C1 segment of cervical spinal cord (tissue), 14 donors: ENCODE measurements at places on chromosomes 7 and 10.
A peak's percentile ranks its signal among the peaks of the same experiment; 100 is the strongest.

DNA sequence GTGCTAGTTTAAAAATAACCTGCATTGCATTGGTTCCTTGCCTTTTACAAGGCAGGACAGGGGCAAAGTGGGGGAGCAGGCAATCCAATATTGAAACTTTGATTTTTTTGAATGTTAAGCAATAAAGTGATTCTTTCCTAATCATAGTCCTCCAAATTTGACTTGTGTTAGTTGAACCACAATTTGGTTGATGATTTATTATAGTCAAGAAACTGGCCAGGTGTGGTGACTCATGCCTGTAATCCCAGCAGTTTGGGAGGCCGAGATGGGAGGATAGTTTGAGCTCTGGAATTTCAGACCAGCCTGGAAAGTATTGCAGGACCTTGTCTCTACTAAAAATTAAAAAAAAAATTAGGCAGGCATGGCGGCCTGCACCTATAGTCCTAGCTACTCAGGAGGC lies 27.9 kb upstream of the ABLIM1 start:
- no peak for DNase-seq

DNA sequence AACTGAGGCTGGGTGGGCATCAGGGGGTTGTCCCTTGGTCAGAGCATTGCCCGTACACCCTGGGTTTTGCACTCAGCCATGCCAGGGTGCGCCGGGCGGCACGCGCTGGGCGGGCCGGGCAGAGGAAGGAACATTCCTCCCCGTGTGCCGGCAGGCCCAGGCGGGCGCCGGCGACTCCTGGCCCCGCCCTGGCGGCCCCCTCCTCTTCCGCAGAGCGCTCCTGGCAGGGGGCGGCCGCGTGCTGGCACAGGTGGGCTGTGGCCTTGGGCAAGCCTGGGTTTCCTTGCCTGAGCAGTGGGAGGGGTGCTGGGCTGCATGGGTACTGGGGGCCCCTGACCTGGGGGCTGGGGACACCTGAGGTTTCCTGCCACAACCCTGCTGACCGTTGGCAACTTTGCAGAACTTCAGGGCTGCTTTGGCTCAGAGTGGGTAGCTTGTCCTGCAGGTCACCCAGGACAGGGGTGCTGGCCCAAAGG lies 3.9 kb downstream of the LFNG start:
- no peak for DNase-seq

- no peak for DNase-seq
These were observed 29.1 kb downstream of the CPED1 start for GRCh38 chr7:121017586-121017985.

- no peak for DNase-seq
These were observed 47.9 kb downstream of the PIP4K2A start for GRCh38 chr10:22666287-22667092.

GRCh38 chr7:76358011-76358480 lies 745 bp downstream of the YWHAG start:
- peak; percentile 81 for DNase-seq

GRCh38 chr7:101712652-101713051 lies 83.6 kb upstream of the MYL10 start:
- no peak for DNase-seq

DNA sequence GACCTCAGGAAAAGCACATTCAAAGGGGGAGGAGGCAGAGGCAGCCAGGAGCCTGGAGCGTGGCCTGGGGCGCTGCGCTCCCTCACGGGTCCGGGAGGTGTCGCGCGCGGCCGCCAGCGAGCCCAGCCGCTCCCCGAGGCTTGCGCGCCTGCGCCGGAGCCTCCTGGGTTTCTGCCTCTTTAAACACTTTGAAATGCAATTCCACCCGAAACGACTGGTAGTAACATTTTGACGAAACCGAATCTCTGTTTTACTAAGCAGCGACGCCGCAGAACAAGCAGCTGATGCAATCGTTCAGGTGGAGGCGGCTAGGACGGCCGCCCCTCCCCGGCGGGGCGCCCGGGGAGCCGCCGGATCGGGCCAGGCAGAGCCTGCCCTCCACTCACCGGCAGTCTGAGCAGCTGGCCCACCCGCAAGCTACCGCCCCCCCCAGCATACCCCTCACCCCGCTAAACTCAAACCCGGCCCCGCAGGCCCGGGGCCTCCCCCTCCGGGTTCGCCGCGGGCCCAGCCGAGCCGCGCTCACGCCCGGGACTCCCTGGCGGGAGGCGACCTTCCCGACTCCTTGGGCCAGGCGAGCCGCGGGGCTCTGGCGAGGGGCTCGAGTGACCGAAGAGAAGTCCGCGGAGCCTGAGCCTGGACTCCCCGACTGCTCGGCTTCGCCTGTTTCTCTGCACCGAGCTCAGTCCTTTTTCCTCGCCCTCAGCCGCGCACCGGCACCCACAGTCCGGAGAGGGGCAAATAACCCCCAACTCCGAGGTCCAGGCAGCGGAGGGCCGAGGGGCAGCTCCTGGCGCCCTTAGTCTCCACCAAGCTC lies 3.2 kb downstream of the MKX start:
- DNase-seq = no peak

DNA sequence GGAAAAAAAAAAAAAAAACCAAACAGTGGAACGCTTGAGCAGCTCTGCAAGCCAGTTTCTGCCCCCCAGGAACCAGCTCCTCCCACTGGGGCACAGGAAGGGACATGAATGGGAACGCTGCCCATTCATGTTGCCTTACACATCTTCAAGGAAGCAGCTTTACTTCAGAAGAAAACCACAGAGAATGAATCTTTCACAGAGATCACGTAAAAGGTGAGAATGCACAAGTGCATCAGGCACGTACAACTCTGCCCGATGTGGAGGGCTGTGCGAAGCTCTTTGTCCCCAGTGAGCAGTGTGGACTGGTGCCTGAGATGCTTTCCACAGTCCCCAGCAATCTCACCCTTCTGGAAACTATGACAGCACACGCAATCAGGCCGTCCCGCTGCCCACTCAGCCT lies 106.2 kb downstream of the DLG5 start:
- DNase-seq = no peak

- no peak for DNase-seq
These were observed 3.0 kb upstream of the NCAPG2 start for GRCh38 chr7:158707610-158708009.

DNA sequence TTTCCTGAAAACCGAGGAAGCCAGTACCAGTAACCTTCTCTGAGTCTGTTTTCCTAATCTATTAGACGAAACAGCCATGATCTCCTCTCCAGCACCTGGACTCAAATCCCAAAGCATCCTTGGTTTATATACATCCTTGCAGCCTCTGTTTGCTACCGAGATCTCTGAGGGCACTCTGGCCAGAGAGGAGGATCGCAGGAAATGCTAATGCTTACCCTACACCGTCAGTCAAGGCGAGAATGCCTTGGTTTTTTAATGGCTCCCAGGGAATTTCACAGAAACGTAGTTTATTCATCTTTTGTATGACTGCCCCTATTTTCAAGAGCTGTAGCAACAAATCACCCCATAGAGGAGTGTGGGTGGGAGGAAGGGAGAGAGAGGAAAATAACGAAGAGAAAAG lies 91.5 kb upstream of the CALN1 start:
- no peak for DNase-seq

- DNase-seq = no peak
These were observed 85.5 kb upstream of the LRRC4 start for GRCh38 chr7:128116740-128117139.

GRCh38 chr10:15802375-15802949 lies 57.8 kb downstream of the MINDY3 start:
- no peak for DNase-seq

DNA sequence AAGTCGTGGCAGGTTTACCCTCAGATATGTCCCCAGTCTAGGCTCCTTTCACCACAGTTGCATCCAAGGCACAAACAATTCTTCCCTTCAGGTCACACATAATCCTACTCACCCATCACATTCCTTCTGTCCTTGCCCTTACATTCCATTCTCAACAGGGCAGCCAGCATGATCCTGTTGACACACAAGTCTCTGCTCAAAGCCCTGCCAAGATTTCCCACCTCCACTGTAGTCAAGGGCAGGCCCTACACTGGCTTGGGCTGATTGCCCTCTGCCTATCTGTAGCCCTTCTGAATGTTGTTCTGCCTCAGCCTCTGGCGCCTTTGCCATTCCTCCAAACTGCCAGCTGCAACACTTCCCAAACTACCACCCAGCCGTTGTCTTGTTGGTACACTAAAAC lies 187.9 kb upstream of the AKR1E2 start:
- DNase-seq = no peak

DNA sequence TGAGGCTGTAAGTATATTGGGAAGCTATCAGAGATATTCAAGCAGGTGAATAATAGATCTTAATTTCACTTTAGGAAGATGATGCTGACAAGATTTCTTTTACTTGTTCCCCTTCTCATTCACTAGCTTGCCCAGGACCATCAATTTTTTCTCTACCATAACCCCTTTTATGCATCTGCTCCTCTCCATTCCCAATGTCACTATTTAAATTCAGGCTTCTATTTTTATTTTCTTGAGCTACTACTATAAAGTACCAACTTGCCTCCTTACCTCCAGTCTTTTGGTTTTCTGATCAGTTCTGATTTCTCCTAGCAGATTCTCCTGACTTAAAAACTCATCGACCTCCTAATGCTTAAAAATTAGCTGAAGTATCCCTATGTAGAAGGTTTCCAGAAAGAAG lies 97.7 kb upstream of the SMIM30 start:
- no peak for DNase-seq

DNA sequence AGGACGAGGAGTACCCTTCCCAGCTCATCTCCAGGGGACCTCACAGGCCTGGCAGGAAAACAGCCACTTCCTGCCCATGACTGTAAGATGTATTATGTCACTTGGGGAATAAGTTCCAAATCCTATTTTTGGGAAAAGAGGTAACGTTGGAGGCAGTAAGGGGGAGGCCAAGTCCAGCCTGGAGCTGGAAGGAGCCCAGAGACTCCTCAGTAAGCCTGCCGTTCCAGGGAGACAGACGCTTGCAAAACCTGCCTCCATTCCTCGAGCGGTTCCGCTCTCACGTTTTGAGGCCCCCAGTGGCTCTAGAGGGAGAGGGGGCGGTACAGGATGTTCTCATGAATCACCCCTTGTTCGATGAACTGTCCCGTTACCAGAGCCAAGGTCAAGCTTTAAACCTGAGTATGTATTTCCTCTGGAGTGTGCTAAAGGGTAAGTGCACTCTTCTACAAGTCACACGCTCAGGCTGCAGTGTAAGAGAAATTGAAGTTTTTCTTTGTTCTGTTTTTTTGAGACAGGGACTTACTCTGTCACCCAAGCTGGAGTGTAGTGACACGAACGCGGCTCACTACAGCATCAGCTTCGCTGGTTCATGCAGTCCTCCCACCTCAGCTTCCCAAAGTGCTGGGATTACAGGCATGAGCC lies 45.5 kb upstream of the CYTH3 start:
- DNase-seq = no peak

DNA sequence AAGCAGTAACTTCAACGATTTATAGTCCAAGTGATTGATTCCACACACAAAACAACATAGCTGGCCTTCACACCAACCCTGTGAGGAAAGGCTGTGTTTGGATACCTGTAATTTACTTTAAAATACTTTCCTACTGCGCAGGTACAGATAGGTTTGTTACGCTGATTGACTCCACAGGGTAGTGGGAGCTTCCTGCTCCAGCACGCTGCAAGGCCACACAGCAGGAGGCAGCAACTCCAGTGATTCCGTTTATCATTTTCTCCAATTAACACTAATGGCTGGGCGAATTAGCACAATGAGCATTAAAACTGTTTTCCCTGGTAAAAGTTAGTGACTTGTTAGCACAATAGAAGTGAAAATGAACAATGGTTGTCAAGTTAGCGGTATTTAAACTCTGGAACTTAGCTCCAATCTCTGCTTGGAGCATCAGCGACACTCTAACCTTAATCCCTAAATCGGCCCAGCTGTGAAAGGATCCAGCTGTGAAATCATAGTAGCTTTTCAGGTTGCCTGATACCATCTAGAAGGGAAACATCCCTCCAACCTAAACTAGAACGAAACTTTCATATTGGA lies 959 bp downstream of the DCLRE1C start:
- no peak for DNase-seq

DNA sequence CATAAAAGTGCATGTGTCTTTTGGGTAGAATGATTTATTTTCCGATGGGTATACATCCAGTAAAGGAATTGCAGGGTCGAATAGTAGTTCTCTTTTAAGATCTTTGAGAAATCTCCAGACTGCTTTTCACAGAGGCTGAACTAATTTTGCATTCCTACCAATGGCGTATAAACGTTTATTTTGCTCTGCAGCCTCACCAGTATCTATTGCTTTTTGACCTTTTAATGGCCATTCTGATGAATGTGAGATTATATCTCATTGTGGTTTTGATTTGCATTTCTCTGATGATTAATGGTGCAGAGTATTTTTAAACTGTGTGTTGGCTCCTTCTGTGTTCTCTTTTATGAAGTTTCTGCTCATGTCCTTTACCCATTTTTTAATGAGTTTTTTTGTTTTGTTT lies 1020.1 kb downstream of the NXPH1 start:
- DNase-seq = no peak

GRCh38 chr7:33458581-33458980 lies 329.2 kb downstream of the BBS9 start:
- no peak for DNase-seq

GRCh38 chr7:65438598-65438997 lies 64.9 kb downstream of the ZNF92 start:
- no peak for DNase-seq

DNA sequence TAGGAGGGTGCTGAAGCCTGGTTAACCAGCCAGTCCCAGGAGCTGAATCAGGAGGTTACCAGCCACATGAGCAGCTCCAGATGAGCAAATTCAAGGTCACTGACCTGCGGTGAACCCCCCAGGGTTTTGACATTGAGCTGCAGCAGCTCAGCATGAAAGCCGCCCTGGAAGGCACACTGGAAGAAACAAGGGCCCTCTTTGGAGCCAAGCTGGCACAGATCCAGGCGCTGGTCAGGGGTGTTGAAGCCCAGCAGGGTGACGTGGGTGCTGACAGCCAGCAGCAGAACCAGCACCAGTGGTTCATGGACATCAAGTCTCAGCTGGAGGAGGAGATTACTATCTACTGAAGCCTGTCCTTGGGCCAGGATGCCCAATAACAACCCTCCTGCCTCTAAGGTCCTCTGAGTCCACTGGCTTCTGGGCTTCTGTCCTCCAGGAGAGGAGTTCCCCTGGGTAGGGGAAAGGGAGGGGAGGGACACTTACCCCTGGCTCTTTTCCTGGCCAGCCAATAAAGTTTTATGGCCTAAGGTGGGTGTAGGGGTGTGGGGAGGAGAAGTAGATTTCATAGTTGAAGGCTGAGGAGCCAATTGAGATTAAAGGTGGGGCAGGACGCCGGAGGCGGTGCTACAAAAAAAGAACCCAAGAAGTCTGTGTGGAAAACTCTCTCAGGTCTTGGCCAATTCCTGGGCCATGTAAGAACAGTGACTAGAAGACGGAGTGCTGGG lies 29.4 kb upstream of the ATOH7 start:
- DNase-seq = peak; percentile 25

DNA sequence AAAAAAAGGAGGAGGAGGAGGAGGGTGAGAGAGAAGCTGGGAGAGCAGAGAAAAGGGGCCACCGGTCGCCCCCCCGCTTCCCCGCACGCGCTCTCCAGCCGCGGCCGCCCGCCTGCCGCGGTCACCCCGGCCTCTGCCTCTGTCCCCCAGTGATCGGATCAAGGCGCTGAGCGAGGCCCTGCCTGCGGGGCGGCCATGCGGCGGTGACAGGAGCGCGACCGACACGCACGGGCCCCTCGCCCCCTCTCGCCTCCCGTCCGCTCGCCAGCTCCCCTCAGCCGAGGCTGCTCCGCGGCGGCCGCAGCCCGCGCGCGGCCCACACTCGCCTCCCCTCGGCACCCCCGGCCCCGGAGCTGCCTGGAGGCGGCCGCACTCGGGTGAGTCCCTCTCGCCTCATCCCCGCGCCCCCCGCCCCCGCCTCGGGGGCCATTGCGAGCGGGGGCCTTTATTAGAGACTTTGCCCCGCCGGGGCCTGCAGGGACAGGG lies at the start of gene GTF2I:
GTF2I (plus strand) TSS at position 27 of the 486 bp plus-strand sequence. CDS start 31,411 bp downstream, outside the sequence.
- DNase-seq = peak; percentile 69
